ENCODE measurements at places on chromosomes 16 and 17. TPM values are rescaled to one million over a fixed set of nuclear protein-coding genes. Genes with fewer than 3 reads are reported as not detected.

HS3ST4 gene
- not detected for total RNA-seq

- no peak for DNase-seq
These were observed 373.2 kb downstream of the NPIPA8 start for GRCh38 chr16:17963185-17963836.

TK1 gene
- 147 TPM for total RNA-seq

HEATR9 gene
- not detected for total RNA-seq

Data from PC-9 (cell line).